ENCODE measurements at places on chromosomes 1 and 21.
A peak's percentile ranks its signal among the peaks of the same experiment; 100 is the strongest.

GRCh38 chr1:203036135-203036534 is 9.8 kb downstream of the PPFIA4 start:
- DNase-seq = no peak

GRCh38 chr1:214135886-214136285 is 145.1 kb upstream of the SMYD2 start:
- no peak for DNase-seq

- peak; percentile 67 for DNase-seq
Measured at GRCh38 chr1:234488054-234489006, 9.4 kb upstream of the TARBP1 start.

DNA sequence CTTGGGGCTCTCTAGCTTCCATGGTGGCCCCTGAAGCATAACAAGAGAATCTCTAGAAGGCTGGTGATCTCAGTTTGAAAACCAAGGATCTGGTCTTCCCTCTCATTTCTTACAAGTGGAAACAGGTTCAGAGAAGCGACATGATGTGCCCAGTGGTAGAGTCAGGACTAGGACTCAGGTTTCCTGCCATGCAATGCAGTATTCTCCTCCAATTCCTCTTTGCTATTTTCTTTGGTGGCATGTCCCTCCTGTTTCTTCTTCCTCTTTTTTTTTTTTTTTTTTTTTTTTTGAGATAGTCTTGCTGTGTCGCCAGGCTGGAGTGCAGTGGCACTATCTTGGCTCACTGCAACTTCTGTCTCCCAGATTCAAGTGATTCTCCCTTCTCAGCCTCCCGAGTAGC is 195.6 kb upstream of the C1orf105 start:
- no peak for DNase-seq

- DNase-seq = no peak
Measured at GRCh38 chr21:17436626-17437111, 76.2 kb upstream of the CXADR start.

- no peak for DNase-seq
Measured at GRCh38 chr21:35075546-35075945, 26.4 kb upstream of the RUNX1 start.

- DNase-seq = no peak
Measured at GRCh38 chr1:29683472-29683871, 447.1 kb downstream of the PTPRU start.

DNA sequence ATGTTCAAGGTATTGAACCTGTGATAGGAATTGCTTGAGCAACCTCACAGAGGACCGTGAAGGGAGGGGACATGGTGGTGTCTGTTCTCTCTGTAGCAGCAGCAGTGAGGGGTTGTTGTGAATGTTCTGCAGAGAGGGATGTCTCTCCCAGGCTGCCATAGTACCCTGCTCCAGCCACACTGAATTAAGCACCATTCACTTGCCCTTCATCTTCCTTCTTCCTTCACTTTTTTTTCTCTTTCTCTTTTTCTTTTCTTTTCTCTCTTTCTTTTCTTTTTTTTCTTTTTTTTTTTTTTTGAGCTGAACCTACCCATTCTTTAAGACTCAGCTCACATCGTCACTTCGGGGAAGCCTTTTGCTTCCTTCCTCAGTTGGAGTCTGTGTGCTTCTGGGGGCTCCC is 89.5 kb downstream of the CNIH3 start:
- DNase-seq = no peak

GRCh38 chr1:166907051-166907450 is 31.0 kb upstream of the TADA1 start:
- no peak for DNase-seq
